ENCODE measurements at places on chromosomes 12 and 14. TPM values are rescaled to one million over a fixed set of nuclear protein-coding genes. Genes with fewer than 3 reads are reported as not detected.

- H3K36me3 ChIP-seq, result no peaks in the 10 kb centered on the region
- no peaks in the 10 kb centered on the region for H3K4me1 ChIP-seq
- no peak for DNase-seq
- H3K27ac ChIP-seq, result no peak overlapping the region
- no peaks in the 10 kb centered on the region for H3K27me3 ChIP-seq
- no peak overlapping the region for H3K4me3 ChIP-seq
Measured at GRCh38 chr12:115337693-115338543, 653.9 kb upstream of the TBX3 start.

GALNT16 gene
- not detected for total RNA-seq

DNA sequence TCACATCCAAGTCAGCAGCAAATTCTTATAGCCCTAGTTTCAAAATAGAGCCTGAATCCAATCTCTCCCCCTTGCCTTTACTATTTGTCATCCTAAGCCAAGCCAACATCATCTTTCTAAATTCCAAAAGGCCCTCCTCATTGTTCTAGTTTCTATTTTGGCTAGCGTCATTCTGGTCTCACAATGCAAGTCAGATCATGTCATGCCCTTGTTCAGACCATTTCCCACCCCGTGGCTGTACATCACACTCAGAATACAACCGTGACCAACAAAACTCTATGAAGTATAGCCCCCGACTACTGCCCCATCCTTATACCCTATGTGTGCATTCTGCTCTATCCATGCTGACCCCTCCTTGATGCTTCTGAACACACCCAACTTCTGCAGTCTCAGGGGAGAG, 12.3 kb upstream of the GNG2 start:
- H3K27ac ChIP-seq, result peak overlapping the region; percentile 99
- no peak overlapping the region for H3K4me3 ChIP-seq
- DNase-seq, result no peak

DNA sequence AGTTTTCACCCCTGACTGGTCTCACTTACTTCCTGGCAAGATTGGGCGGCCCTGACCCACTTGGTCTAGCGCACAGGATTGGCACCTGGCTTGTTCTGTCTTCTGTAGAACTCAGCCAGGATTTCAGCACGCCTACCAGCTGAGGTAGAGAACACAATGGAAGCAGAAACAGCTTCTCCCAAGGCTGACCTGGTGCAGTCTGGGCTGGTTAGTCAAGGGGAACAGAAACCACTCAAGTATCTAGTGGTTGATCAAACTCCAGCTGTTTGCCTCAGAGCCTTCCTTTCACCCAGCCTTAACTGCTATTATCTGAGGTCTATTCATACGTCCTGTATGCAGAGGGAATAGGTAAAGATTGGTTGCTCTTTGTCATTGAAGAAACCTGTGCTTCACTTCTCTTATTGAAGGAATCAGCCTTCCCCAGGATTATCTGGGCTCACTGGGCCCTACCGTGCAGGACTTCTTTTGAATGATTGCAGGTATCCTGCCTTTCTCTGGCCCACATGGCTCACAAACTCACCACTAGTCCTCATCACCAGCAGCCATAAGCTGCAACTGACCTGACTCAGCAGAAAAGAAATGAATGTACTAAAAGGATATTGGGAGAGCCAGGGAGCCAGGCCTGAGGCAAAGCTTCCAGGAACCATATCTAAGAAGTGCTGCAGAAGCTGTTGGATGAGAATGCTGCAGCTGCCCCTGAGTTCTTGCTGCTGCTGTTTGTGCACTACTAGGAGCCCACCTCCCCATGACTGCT, 2.5 kb upstream of the PLEKHD1 start:
- no peak for DNase-seq
- no peaks in the 10 kb centered on the region for H3K36me3 ChIP-seq
- H3K27me3 ChIP-seq, result peaks cover 30% of the 10 kb centered on the region
- H3K27ac ChIP-seq, result no peak overlapping the region

DNA sequence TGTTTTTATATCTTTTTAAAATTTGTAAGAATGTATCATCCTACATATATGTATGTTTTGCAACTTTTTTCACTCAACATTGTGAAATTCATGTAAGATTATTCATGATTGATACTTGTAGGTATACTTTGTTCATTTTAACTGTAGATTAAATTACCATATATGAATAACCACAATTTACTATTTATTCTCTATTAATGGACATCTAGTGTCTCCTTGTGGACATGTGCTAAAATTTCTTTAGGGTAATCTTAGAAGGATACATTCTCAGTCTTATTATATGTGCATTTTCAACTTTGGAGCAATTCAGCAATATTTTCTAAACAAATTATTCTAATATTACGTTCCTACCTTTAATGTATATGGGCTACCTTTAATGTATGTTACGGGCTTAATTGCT, 192.4 kb downstream of the FUT8 start:
- no peak overlapping the region for H3K4me3 ChIP-seq
- no peaks in the 10 kb centered on the region for H3K27me3 ChIP-seq
- no peak overlapping the region for H3K27ac ChIP-seq
- H3K4me1 ChIP-seq, result no peaks in the 10 kb centered on the region
- H3K36me3 ChIP-seq, result no peaks in the 10 kb centered on the region

- no peak overlapping the region for H3K27ac ChIP-seq
- no peaks in the 10 kb centered on the region for H3K4me1 ChIP-seq
- no peaks in the 10 kb centered on the region for H3K36me3 ChIP-seq
- DNase-seq, result no peak
Measured at GRCh38 chr14:61042220-61042619, 61.2 kb downstream of the SLC38A6 start.

- no peak overlapping the region for H3K4me3 ChIP-seq
- no peaks in the 10 kb centered on the region for H3K27me3 ChIP-seq
- H3K4me1 ChIP-seq, result no peaks in the 10 kb centered on the region
- DNase-seq, result no peak
Measured at GRCh38 chr12:102816816-102817434, 100.1 kb downstream of the PAH start.

DNA sequence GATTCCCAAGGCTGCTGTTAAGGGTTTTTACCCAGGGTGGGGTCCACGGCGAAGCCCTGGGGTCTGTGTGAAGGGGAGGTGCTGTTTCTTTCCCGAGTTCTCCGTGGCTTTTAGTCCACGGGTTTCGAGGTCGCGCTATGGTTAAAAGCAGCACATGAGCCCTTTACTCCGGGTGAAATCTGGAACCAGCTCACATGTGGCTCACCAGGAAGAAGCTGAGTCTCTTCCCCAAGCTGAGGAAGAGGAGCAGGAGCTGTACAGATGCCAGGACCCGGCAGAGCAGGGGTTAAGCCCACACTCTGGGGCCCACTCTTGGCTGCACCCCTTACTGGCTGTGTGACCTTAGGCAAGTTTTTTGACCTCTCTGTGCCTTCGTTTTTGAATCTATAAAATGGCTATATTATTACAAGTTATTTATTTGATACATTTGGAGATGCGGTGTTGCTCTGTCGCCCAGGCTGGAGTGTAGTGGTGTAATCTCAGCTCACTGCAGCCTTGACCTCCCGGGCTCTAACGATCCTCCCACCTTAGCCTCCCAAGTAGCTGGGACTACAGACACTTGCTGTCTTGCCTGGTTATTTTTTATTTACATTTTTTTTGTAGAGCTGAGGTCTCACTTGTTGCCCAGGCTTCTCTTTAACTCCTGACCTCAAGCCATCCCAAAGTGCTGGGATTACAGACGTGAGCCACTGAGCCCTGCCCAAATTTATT, 266.3 kb downstream of the AACS start:
- no peak for DNase-seq
- no peak overlapping the region for H3K4me3 ChIP-seq
- peaks cover 23% of the 10 kb centered on the region for H3K27me3 ChIP-seq
- H3K36me3 ChIP-seq, result no peaks in the 10 kb centered on the region

BMP4 gene
- not detected for total RNA-seq

GRCh38 chr12:130645751-130646150, 70.3 kb downstream of the RIMBP2 start:
- H3K4me1 ChIP-seq, result no peaks in the 10 kb centered on the region
- no peaks in the 10 kb centered on the region for H3K27me3 ChIP-seq
- no peak for DNase-seq

DNA sequence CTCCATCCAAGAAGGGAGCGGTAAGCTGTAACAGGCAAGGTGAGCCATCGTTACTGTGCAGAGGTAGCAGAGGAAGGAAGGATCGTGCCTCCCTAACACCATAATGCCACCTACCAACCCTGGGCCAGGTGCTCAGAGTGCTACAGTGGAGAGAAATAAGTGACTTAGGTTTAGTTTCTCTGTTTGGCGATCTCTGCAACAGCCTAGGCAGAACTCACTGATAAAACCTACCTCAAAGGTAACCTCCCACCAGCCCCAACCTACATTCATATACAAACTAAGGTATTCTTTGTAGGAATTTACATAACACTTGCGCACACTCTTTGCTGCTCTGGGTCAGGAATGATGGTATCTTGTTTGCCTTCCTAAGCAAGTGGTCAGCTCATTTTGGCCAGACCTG, 93.4 kb upstream of the TMEM132D start:
- H3K4me3 ChIP-seq, result no peak overlapping the region
- DNase-seq, result no peak

DNA sequence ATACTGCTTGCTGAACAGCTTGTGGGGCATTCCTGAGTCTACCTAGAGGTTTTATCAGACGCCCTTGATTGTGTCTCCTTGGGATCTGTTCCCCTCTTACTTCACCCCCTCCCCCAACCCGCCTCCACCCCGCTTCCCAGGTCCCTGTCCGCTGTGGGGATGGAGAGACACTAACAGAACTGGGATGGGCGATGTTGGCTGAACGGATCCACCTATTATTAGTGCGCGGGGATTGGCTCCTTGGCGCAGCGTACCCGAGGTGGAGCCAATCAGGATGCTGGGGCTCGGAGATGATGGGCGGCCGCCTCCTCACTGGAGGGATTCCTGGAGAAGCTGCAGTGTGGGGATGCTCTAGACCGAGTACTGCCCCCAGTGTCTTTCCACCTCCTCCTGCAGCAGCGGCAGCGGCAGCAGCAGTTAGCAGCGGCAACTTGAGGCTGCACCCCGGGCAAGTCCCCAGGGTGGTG, at the start of gene SYT1:
Gene SYT1, plus strand, starts transcription at position 372 of the 467 bp plus-strand sequence.
- DNase-seq, result no peak
- H3K4me1 ChIP-seq, result no peaks in the 10 kb centered on the region
- no peak within 1 kb of the TSS for H3K4me3 ChIP-seq
- H3K36me3 ChIP-seq, result no peaks in the 10 kb centered on the region
- H3K27me3 ChIP-seq, result peaks cover 21% of the 10 kb centered on the region
- H3K27ac ChIP-seq, result no peak within 1 kb of the TSS

INTS13 gene
- 12.1 TPM for total RNA-seq

DNA sequence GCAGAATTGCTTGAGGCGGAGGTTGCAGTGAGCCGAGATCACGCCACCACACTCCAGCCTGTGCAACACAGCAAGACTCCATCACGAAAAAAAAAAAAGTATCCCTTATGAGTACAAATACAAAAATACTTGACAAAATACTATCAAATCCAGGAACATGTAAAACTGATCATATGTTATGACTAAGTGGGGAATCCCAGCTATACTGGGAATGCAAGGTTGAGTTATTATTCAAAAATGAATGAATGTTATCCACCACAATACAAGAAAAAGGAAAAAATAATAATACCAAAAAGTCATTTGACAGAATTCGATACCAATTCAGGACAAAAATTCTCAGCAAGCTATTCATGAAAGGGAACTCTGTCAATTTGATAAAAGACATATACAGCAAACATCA, 32.6 kb downstream of the MOK start:
- H3K36me3 ChIP-seq, result no peaks in the 10 kb centered on the region
- no peaks in the 10 kb centered on the region for H3K4me1 ChIP-seq
- no peak for DNase-seq

ACSS3 gene
- not detected for total RNA-seq

- no peak overlapping the region for H3K4me3 ChIP-seq
- DNase-seq, result no peak
- peaks cover 21% of the 10 kb centered on the region for H3K4me1 ChIP-seq
- peaks cover 75% of the 10 kb centered on the region for H3K36me3 ChIP-seq
- H3K27ac ChIP-seq, result peak overlapping the region; percentile 57
Measured at GRCh38 chr12:132873724-132874123, 13.7 kb downstream of the CHFR start.

SLC25A3 gene
- 615 TPM for total RNA-seq

- H3K27me3 ChIP-seq, result no peaks in the 10 kb centered on the region
- no peaks in the 10 kb centered on the region for H3K36me3 ChIP-seq
Measured at GRCh38 chr12:114984634-114985061, 300.7 kb upstream of the TBX3 start.

RNASE2 gene
- 0.34 TPM for total RNA-seq

DNA sequence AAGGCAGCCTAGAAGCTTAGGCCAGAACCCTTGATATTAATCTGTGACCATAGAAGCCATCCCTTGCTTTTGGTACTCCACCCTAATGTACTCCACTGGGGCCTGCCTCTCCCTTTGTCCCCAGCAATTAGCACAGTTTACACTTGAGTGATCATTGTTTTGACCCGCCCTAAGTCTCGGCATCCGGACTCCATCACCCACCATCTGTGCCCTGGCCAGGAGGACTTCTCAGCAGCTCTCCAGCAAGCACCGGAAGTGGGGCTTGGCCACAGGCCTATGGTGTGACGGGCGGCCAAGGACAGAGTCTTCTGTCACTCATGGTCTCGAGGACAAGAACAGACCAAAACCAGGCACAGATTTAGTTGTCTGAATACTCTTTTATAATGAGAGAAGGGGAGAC, 126.5 kb upstream of the NTF3 start:
- H3K4me3 ChIP-seq, result no peak overlapping the region
- H3K27me3 ChIP-seq, result no peaks in the 10 kb centered on the region
- DNase-seq, result no peak
- H3K4me1 ChIP-seq, result no peaks in the 10 kb centered on the region
- no peak overlapping the region for H3K27ac ChIP-seq

DNA sequence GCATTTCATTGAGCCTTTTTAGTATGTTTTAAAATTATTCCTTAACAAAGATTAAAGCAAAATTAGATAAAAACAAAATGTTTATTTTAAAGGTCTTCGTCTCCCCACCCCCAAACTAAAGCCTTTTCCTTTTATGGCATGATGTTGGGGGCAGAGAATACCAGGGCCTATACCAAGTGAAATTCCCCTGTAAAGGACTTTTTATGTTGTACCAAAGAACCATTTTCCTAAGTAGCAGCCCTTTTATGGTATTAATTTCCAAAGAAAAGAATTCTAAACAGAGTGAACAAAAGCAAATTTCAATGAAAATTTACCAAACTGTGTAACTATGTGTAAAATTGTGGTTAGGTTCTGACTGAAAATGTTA, 71.9 kb upstream of the GNPNAT1 start:
- no peaks in the 10 kb centered on the region for H3K36me3 ChIP-seq
- no peaks in the 10 kb centered on the region for H3K27me3 ChIP-seq
- no peak for DNase-seq
- no peak overlapping the region for H3K4me3 ChIP-seq
- no peaks in the 10 kb centered on the region for H3K4me1 ChIP-seq

GRCh38 chr14:61416591-61416990, 95.2 kb downstream of the PRKCH start:
- H3K36me3 ChIP-seq, result peaks cover 5% of the 10 kb centered on the region
- H3K4me3 ChIP-seq, result no peak overlapping the region
- no peak for DNase-seq
- no peaks in the 10 kb centered on the region for H3K27me3 ChIP-seq
- peak overlapping the region; percentile 43 for H3K27ac ChIP-seq

DNA sequence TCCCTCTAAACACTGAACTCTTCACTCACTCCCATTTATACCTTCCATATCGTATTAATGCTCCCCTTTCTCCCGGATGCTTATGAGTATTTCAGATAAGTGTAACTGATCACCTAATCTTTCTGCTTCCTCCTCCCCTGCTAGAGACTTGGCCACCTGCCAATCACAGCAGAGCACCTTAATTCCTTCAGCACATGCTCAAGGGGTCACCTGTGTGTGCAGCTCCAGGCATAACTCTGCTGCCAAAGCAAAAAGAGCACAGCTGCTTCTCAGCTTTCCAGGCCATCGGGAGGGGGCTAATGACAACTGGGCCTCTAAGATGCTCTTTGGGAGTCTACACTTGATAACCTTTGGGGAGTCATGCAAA, 106.9 kb upstream of the DYRK2 start:
- peaks cover 11% of the 10 kb centered on the region for H3K4me1 ChIP-seq
- no peak overlapping the region for H3K27ac ChIP-seq
- H3K27me3 ChIP-seq, result no peaks in the 10 kb centered on the region
- no peaks in the 10 kb centered on the region for H3K36me3 ChIP-seq
- no peak for DNase-seq
- H3K4me3 ChIP-seq, result no peak overlapping the region

Measured in CD4-positive, alpha-beta T cell (primary cell).